ENCODE measurements at places on chromosomes 13 and 19.

- DNase-seq: no peak
Observed at GRCh38 chr13:55652657-55653056, 1488.1 kb upstream of the PRR20A start.

DNA sequence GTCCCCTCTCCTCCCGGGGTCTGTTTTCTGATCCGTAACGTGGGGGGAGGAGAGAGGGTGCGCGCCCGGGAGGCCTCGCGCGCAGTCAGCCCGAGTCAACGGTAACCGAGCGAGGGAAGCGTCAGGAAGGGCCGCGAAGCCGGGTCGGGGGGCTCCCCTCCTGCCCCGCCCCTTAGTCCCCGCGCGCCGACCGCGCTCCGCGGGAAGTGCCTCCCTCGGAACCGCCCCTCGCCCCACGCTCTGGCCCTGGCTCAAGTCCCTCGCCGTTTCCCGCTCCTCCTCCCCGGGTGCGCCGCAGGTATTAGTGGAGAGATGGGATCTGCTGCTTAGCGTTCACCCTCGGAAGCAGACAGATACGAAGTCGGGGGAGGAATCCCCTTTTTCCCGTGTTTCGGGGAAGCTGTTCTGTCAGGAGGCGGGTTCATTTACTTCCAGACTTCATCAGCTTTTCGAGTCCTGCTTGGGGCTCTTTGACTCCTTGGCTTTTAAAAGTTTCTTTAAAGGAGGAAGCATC is 770 bp downstream of the HNRNPM start:
- DNase-seq: peak; percentile 69

- DNase-seq: no peak
Observed at GRCh38 chr19:6250024-6250615, 29.7 kb downstream of the MLLT1 start.

DNA sequence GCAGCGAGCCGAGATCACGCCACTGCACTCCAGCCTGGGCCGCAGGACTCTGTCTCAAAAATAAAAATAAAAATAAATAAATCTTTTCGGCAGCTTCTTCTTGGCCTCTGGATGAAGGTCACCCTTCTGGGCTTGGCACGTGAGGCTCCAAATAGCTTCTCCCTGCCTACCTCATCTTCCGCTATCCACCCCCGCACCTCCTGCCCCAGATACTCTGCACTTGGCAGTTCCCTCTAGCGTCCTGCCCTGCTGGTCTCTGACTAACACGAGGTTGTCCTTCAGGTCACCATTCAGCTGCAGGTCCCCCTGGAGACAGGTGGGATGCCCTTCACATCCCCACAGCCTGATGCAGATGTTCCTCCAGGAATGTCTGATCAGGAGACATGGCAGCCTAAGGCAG is 8.5 kb upstream of the CCL25 start:
- peak; percentile 46 for DNase-seq

- no peak for DNase-seq
Observed at GRCh38 chr13:27839809-27840467, 47.7 kb downstream of the GSX1 start.

- no peak for DNase-seq
Observed at GRCh38 chr19:50380751-50381151, 3.4 kb upstream of the POLD1 start.

- no peak for DNase-seq
Observed at GRCh38 chr13:74270018-74270417, 135.8 kb upstream of the KLF12 start.

GRCh38 chr13:99724633-99725517 is 223.6 kb downstream of the TM9SF2 start:
- no peak for DNase-seq

- no peak for DNase-seq
Observed at GRCh38 chr13:80755910-80756309, 415.0 kb upstream of the SPRY2 start.

DNA sequence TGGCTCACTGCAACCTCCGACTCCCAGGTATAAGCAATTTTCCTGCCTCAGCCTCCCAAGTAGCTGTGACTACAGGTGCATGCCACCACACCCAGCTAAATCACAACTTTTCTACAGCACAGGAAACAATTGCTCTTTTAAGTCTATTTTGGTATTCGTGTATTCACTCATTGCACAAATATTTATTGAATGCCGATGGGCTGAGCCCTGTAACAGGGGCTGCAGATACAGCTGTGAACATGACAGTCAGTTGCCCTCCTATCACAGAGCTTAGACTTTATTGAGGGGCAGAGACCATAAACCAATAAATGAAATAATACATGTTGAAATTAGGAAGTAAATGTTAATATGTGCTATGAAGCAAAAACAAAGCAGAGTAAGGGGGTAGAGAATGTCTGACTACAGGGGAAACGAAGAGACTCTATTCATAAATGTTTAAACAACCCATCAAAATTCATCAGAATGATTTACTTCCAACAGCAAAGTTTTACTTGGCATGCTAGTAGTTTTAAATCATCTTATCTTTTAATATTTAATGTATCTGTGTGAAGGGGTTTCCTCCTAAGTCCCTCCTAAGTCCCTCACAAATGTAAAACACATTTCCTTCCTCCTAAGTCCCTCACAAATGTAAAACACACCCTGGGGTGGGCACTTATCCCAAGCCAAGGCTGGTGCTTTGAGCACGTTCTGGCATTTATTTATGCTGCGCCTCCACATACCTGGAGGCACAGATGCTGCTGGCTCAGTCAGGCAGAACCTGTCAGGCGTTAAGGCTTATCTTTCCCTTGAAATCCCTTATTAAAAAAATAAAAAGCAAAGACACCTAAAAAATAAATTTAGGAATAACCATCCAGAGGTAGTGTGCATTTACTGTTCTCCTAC is 140.8 kb downstream of the MIPEP start:
- DNase-seq: no peak

DNA sequence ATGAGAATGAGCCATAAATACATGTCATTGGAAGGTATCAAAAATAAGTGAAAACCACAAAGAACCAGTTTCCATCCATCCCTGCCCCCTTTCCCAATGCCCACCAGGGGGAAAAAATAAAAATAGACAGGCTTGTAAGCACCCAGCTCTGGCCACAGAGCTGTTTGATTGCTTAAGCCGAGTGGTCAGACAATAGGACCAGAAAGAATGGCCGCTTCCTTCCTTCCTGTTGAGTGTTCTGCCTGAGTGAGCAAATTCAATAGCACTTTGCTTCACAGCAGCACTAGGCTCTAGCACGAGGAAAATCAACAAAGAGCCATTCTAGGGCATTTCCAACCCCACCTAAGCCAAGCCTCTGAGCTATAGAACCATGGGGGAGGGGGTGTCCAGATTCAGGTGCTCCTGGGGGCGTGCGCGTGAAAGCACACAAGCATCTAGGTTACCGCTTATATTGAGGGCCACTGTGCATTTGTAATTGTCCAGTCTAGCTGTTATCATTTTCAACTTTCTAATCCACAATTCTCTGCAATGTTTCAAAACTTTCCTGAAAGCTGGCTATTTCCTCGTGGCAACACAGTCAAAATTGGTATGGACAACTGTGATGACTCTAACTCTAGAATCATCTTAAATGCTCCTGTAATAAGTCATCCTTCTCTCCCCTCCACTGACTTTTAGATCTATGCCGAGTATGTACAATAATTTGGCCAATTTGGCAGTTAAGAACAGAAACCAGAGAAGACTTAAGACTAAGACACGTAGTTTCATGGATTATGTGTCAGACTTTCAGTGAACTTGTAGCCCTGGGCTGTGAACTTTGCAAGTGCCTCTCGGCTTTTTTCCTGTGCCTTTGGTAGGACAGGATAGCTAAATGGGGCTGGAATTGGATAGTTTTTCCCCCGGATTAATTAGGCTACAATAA is 64.3 kb downstream of the SPRY2 start:
- peak; percentile 59 for DNase-seq

GRCh38 chr19:14404312-14404711 is 14.8 kb downstream of the DDX39A start:
- no peak for DNase-seq

GRCh38 chr19:43820098-43820883 is 6.8 kb upstream of the ZNF283 start:
- DNase-seq: peak; percentile 63

DNA sequence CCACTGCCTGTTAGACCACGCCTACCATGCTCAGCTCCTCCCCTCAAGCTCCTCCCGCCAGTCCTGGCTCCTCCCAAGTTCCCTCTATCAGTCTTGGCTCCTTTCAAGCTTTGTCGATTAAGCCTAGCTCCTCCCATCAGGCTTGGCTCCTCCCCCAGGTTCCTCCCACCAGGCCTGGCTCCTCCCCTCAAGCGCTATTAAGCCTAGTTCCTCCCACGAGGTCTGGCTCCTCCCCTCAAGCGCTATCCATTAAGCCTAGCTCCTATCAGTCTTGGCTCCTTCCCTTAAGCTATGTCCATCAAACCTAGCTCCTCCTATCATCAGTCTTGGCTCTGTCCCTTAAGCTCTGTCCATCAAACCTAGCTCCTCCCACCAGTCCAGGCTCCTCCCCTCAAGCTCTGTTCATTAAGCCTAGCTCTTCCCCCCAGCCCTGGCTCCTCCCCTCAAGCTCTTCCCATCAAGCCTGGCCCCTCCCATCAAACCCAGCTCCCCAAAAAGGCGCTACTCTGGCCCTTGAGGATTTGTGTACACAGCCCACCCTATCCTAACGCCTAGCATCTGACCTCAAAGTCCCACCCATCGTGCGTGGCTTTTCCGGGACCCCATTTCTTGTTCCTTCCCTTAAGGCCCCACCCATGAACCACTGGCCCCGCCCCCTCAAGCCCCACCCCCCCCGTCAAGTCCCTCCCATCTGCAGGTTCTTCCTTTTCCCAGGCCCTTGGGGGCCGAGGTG is 10.0 kb downstream of the CAMSAP3 start:
- DNase-seq: peak; percentile 16

DNA sequence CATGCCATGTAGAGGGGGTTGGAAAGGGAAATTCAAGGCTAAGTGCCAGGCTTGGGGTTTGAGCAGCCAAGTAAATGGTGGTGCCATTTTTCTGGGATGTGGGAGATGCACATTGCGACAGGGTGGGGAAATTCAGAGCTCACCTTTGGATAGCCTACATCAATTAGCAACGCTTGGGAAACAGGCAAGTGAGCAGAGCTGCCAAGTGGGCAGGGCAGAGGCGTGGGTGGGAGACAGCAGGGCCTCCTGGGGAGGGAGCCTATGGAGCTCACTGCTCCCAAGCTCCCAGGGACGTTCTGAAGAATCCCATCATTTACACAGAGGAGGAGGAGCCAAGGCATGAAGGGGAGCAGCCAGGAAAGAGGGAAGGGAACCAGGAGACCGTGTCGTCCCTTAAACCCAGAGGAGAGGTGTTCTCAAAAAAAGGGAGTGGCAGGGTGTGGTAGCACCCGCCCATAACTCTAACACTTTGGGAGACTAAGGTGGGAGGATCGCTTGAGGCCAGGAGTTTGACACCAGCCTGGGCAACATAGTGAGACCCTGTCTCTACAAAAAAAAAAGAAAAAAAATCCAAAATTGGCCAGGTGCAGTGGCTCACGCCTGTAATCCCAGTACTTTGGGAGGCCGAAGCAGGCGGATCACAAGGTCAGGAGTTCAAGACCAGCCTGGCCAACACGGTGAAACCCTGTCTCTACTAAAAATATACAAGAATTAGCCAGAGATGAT is 11.5 kb upstream of the CCNE1 start:
- DNase-seq: no peak

GRCh38 chr19:36891768-36892357 is 24.2 kb downstream of the ZNF829 start:
- DNase-seq: no peak

DNA sequence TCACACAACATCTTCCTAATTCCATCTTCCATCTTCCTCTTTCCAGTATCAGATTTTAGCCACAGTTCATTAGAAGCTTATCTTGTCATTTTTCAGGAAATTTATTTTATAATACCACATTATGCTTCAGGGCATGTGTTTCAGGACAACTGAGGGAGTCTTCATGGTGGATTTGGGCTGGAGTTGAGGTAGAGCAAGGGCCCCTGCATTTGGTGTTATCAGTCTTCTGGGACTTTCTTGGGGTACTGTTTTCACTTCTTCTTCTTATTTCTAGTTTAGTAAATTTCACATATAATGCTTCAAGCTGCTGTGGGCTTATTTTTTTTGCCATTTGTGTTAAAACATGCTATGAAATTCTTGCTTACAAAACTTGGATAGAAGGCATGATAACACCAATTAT is 188.7 kb downstream of the LHFPL6 start:
- DNase-seq: no peak

DNA sequence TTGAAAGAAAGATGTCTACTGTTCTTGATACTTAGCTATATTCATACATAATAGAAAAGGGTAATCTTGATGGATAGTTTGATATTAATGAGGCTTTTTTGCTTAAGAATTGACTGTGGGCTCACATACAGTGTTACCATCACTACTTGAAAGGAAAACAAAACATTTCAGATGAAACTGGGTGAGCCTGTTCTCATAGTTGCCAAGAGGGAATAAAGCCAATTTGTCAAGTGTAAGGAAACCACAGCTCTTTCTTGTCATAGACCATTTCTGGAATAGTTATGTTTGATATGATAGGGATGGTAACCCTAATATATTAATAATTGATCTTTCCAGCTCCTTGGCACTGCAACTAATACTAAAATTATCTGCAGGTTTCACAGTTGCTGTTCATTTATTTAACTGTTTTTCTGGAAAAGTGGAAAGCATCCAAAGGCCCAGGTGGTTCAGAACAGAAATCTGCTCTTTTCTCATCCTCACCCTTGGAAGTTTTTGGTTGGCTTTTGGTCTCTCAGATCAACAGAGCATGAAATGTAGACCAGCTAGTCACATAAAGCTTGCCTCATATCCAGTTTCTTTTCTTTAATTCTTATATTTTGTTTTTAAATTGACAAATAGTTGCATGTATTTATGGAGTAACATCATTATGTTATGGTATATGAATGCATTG is 43.2 kb downstream of the ARHGEF7 start:
- no peak for DNase-seq

DNA sequence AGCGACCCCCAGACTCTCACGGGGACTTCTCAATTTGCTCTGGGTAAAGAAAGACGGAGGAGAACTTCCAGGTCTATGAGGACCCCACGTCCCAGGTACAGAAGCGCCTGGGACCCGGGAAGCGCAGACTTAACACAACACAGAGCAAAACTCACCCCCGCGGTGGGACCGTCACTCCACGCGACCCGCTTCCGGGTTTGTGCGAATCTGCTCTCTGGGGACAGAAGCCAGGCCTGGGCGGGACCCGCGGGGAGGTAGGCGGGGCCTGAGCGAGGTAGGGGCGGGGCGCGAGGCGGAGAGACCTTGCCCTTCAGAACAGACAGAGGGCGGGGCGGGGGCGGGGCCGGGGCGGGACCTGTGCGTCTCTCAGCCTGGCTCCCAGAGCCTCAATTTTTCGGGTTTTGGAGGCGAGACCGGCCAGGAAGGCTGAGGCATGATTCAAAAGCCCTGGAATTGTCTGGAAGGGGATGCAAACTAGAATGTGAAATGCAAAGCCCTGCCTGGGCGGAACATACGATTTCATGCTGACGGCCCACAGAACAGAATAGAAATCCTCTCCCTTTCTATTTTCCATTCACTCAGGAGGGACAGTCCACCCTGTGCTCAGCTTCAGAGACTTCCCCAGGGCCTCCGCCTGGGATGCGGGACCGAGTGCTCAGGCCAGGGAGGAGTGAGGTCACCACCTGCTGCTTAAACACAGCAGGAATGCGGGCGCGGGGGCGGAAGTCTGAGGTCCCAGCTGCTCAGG is 19.3 kb upstream of the ZNF888 start:
- peak; percentile 96 for DNase-seq

GRCh38 chr19:39196860-39197562 is at the start of gene NCCRP1:
NCCRP1 (plus strand) TSS chr19:39196964; CDS start chr19:39196983, 19 bp downstream.
- no peak for DNase-seq

Data from suppressor macrophage (primary cell).